ENCODE measurements at places on chromosomes 7 and 10. TPM values are rescaled to one million over a fixed set of nuclear protein-coding genes. Genes with fewer than 3 reads are reported as not detected.

DNA sequence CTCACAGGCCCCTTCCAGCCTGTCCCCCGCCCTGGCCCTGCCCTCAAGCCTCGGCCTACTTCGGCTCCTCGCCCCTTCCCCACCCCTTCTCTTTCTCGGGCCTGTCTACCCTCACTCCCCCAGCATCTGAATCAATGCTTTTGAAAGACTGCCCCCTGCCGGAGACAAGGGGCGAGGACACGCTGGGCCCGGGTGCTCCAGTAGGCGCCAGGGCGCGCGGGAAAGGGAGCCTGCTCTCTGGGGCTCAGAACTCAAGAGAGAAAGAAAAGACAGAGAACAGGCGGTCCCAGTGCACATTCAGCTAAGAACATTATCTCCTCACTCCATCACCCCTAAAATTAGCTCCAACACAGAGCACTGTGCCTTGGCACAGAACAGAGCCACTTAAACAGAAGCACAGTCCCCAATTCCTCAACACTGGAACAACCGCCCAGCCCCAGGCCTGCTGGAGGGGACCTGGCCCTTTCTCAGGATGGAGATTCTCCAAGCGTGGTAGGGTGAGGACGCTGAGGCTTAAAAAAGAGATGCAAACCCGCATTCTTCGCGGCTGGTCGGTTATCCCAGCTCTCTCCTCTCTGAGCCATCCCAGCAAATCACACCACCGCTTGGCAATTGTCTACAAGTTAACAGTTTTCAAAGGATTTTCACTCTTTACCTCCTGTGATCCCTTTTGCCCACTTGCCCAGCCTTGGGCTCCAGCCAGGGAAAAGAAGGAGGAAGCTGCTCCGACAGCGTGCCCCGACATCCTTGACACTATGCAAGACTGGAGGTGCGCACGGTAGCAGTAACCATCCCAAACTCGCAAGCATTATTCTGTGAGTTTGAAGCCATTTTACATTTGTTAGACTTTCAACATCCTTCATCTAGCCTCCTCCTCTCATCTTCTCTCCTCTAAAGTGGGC, 2.1 kb downstream of the GIGYF1 start:
- peaks cover 26% of the 10 kb centered on the region for H3K36me3 ChIP-seq
- peak overlapping the region; percentile 95 for H3K4me3 ChIP-seq
- DNase-seq, result peak; percentile 96
- peaks cover 6% of the 10 kb centered on the region for H3K4me1 ChIP-seq

- H3K27me3 ChIP-seq, result no peaks in the 10 kb centered on the region
- no peak for DNase-seq
- H3K27ac ChIP-seq, result no peak overlapping the region
- H3K36me3 ChIP-seq, result no peaks in the 10 kb centered on the region
Observed at GRCh38 chr10:62778125-62778524, 26.4 kb upstream of the ADO start.

DNA sequence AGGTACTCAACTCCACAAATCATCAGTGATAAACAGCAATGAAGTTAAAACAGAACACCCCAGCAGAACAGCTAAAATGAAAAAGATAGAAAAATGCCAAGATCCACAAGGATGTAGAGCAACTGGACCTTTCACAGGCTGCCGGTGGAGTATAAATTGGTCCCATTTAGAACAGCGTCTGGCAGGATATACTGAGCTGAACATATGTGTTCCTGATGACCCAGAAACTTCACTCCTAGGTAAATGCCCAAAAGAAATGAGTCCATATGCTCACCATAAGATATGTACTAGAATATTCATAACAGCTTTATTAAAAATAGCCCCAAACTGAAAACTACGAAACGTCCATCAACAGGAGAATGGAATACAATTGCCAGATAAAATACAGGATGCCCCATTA, 102.4 kb downstream of the OAT start:
- DNase-seq, result no peak
- no peaks in the 10 kb centered on the region for H3K4me1 ChIP-seq
- H3K27ac ChIP-seq, result no peak overlapping the region
- no peaks in the 10 kb centered on the region for H3K36me3 ChIP-seq
- H3K27me3 ChIP-seq, result no peaks in the 10 kb centered on the region

Gene NOD1
- 6.0 TPM for total RNA-seq

Data from H1 (cell line).